ENCODE measurements at places on chromosomes 12 and 14.

DNA sequence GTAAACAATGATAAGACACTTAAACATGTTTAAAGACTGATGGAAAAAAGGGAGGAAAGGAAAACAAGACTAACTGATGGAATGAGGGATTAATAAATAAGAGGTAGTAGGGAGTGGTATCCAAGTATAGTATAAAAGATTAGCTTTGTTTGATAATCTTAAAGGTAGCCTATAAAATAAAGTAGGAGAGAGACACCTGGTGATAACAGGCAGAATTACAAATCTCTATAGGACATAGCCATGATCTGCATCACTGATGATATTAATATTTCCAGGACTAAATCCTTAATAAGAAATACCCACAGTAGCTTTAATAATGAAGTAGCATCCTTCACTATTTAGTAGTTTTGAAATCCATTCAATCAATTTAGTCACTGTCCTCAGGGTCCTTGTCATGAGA is 30.4 kb downstream of the DLGAP5 start:
- DNase-seq: no peak
- H3K4me3 ChIP-seq: no peak overlapping the region
- H3K27me3 ChIP-seq: no peaks in the 10 kb centered on the region
- H3K36me3 ChIP-seq: no peaks in the 10 kb centered on the region
- no peaks in the 10 kb centered on the region for H3K4me1 ChIP-seq
- no peak overlapping the region for H3K27ac ChIP-seq

GRCh38 chr14:26709019-26709418 is 111.2 kb upstream of the NOVA1 start:
- H3K4me3 ChIP-seq: no peak overlapping the region
- no peak overlapping the region for H3K27ac ChIP-seq
- H3K36me3 ChIP-seq: no peaks in the 10 kb centered on the region
- no peaks in the 10 kb centered on the region for H3K27me3 ChIP-seq
- DNase-seq: no peak

- no peaks in the 10 kb centered on the region for H3K27me3 ChIP-seq
- H3K4me1 ChIP-seq: peaks cover 34% of the 10 kb centered on the region
- no peak for DNase-seq
- H3K4me3 ChIP-seq: no peak overlapping the region
- no peaks in the 10 kb centered on the region for H3K36me3 ChIP-seq
Measured at GRCh38 chr12:27193854-27194544, 50.1 kb upstream of the STK38L start.

GRCh38 chr14:30499358-30499757 is 59.6 kb upstream of the G2E3 start:
- H3K27ac ChIP-seq: no peak overlapping the region
- no peaks in the 10 kb centered on the region for H3K4me1 ChIP-seq
- DNase-seq: no peak

DNA sequence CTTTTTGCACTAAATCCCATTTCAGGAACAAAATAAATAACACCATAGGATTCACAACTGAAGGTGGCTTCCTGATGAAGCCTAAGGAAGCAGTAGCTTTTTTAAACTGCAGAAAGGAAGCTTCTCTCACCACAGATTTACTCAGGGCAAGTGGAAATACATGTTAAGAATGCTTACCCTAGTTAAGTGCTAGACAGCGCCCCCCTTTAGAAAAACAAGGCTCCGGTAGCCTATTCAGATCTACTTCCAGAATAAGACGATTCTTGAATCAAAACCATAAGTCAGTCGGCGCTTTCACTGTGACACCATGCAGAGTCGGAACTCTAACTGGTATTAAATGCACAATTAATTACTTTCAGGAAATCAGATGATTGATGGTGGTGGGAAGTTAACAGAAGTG is 41.9 kb downstream of the E2F7 start:
- H3K27ac ChIP-seq: no peak overlapping the region
- no peaks in the 10 kb centered on the region for H3K27me3 ChIP-seq
- no peak overlapping the region for H3K4me3 ChIP-seq
- no peaks in the 10 kb centered on the region for H3K36me3 ChIP-seq
- DNase-seq: no peak
- H3K4me1 ChIP-seq: no peaks in the 10 kb centered on the region

- DNase-seq: no peak
- no peaks in the 10 kb centered on the region for H3K27me3 ChIP-seq
- no peak overlapping the region for H3K27ac ChIP-seq
- no peaks in the 10 kb centered on the region for H3K4me1 ChIP-seq
- no peak overlapping the region for H3K4me3 ChIP-seq
- H3K36me3 ChIP-seq: peaks cover 78% of the 10 kb centered on the region
Measured at GRCh38 chr12:108530161-108530560, 15.1 kb downstream of the FICD start.

GRCh38 chr12:63918800-63919300 is 74.3 kb downstream of the SRGAP1 start:
- H3K27me3 ChIP-seq: no peaks in the 10 kb centered on the region
- H3K4me3 ChIP-seq: no peak overlapping the region
- peaks cover 58% of the 10 kb centered on the region for H3K4me1 ChIP-seq
- no peak for DNase-seq
- H3K36me3 ChIP-seq: no peaks in the 10 kb centered on the region

- H3K4me1 ChIP-seq: peaks cover 9% of the 10 kb centered on the region
- no peaks in the 10 kb centered on the region for H3K27me3 ChIP-seq
- no peak overlapping the region for H3K27ac ChIP-seq
- no peak for DNase-seq
Measured at GRCh38 chr14:67977434-67978034, 158.0 kb downstream of the RAD51B start.

GRCh38 chr12:678747-679712 is 15.8 kb upstream of the NINJ2 start:
- no peak overlapping the region for H3K27ac ChIP-seq
- no peaks in the 10 kb centered on the region for H3K27me3 ChIP-seq
- H3K4me1 ChIP-seq: no peaks in the 10 kb centered on the region
- H3K4me3 ChIP-seq: no peak overlapping the region
- no peak for DNase-seq

DNA sequence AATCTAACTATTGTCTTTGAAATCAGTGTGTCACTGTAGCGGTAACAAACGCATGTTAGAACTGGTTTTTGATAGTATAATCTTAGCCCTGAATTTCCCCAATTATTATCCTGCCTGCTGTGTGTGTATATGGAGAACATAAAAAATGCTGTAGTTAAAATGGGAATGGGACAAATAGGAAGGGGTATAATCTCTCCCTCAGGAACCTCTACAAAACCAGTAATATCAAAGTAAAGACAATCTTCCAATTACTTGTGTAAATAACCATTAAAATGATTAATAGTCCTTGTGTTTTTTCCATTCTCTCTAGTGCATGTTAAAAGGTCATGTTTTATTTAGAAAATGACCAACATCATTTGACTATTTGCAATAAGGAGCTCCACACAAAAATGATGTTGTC is 200.1 kb upstream of the TMTC1 start:
- H3K36me3 ChIP-seq: no peaks in the 10 kb centered on the region
- peaks cover 10% of the 10 kb centered on the region for H3K4me1 ChIP-seq
- no peaks in the 10 kb centered on the region for H3K27me3 ChIP-seq
- no peak overlapping the region for H3K4me3 ChIP-seq
- DNase-seq: no peak
- no peak overlapping the region for H3K27ac ChIP-seq

GRCh38 chr14:52327374-52328226 is 13.5 kb downstream of the PTGER2 start:
- no peak overlapping the region for H3K27ac ChIP-seq
- no peak overlapping the region for H3K4me3 ChIP-seq
- no peaks in the 10 kb centered on the region for H3K4me1 ChIP-seq

DNA sequence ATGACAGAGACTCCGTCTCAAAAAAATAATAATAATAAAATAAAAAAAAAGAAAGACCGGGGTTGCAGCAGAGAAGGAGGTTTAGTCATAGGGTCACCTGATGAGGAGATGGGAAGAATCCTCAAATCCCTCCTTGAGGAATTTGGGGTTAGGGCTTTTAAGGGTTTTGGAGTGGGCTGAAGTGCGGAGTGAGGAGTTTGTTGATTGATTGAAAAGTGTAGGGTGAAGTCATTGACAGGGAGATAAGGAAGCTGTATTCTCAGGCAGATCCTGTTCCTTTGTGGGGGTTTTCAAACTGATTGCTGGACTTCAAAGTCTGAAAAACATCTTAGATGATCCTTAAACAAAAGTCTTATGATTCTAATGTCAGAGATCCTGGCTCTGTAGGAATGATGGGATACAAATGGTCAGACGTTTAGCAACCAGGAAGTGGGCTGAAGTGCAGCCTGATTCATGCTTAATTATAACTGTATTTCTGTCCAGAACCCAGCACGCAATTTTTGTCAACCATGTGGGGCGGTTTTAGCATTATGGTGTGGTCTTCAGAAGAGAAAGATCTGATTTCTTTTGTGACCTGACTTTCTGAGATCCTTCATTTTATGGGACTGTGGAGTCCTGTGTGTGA is 16.0 kb downstream of the FNTB start:
- H3K27ac ChIP-seq: no peak overlapping the region
- DNase-seq: no peak
- H3K36me3 ChIP-seq: no peaks in the 10 kb centered on the region
- H3K4me3 ChIP-seq: no peak overlapping the region
- no peaks in the 10 kb centered on the region for H3K27me3 ChIP-seq

GRCh38 chr14:99918781-99919180 is 125.6 kb downstream of the EML1 start:
- H3K27ac ChIP-seq: no peak overlapping the region
- H3K27me3 ChIP-seq: no peaks in the 10 kb centered on the region
- no peaks in the 10 kb centered on the region for H3K36me3 ChIP-seq
- no peaks in the 10 kb centered on the region for H3K4me1 ChIP-seq
- no peak for DNase-seq

- no peaks in the 10 kb centered on the region for H3K36me3 ChIP-seq
- H3K27me3 ChIP-seq: no peaks in the 10 kb centered on the region
- no peak overlapping the region for H3K4me3 ChIP-seq
Measured at GRCh38 chr12:48420039-48420775, 52.2 kb upstream of the ANP32D start.

GRCh38 chr14:94857950-94858349 is 88.0 kb upstream of the GSC start:
- no peak overlapping the region for H3K4me3 ChIP-seq
- H3K36me3 ChIP-seq: no peaks in the 10 kb centered on the region
- DNase-seq: no peak
- H3K27ac ChIP-seq: no peak overlapping the region
- H3K27me3 ChIP-seq: no peaks in the 10 kb centered on the region

GRCh38 chr12:108629151-108629550 is 4.5 kb downstream of the SELPLG start:
- no peak for DNase-seq
- H3K36me3 ChIP-seq: no peaks in the 10 kb centered on the region
- H3K27ac ChIP-seq: peak overlapping the region; percentile 21
- H3K4me3 ChIP-seq: no peak overlapping the region
- H3K4me1 ChIP-seq: peaks cover 27% of the 10 kb centered on the region
- no peaks in the 10 kb centered on the region for H3K27me3 ChIP-seq

DNA sequence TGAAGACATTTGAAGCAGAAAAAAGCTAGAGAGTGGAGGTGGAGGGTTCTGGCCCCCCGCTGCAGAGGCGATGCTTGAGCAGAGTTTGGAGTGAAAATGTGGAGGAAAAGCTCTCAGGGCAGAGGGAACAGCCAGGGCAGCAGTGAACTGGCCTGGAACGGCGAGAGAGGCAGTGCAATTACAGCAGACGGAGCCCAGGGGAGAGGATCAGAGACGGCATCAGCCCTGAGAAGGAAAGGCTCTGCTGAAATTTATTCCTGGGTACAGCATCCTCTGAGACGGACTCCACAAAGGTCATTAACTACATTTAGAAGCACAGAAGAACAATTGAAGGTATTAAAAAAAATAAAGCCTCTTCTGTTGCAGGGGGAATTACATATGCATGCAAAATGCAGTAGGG is 14.2 kb downstream of the STON2 start:
- H3K4me3 ChIP-seq: no peak overlapping the region
- H3K27ac ChIP-seq: no peak overlapping the region
- H3K27me3 ChIP-seq: no peaks in the 10 kb centered on the region
- no peaks in the 10 kb centered on the region for H3K36me3 ChIP-seq

GRCh38 chr14:94113490-94113889 is 3.0 kb downstream of the IFI27 start:
- H3K4me1 ChIP-seq: peaks cover 60% of the 10 kb centered on the region
- H3K36me3 ChIP-seq: no peaks in the 10 kb centered on the region
- no peak overlapping the region for H3K4me3 ChIP-seq
- peak overlapping the region; percentile 77 for H3K27ac ChIP-seq

DNA sequence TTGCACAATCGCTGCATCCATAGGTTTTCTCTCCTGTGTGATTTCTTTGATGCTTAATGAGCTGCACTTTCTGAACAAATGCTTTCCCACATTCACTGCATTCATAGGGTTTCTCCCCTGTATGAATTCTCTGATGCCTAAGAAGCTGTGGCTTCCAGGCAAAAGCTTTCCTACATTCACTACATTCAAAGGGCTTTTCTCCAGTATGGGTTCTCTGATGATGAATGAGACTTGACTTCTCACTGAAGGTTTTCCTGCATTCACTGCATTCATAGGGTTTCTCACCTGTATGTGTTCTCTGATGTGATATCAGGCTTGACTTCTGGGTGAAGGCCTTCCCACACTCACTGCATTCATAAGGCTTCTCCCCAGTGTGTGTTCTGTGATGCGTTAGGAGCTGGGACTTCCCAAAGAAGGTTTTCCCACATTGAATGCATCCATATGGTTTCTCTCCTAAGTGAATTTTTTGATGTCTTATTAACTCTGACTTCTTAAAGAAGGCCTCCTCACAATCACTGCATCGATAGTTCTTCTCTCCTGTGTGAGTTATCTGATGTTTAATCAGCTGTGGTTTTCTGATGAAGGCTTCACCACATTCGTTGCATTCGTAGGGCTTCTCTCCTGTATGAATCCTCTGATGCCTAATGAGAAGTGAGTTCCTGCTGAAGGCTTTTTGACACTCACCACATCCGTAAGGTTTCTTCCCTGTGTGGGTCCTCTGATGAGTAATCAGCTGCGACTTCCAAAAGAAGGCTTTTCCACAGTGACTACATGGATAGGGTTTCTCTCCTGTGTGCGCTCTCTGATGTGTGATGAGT is 30.3 kb downstream of the ZNF605 start:
- H3K4me3 ChIP-seq: no peak overlapping the region
- DNase-seq: no peak
- no peaks in the 10 kb centered on the region for H3K4me1 ChIP-seq
- H3K36me3 ChIP-seq: peaks cover 54% of the 10 kb centered on the region
- no peak overlapping the region for H3K27ac ChIP-seq

GRCh38 chr12:70576341-70577282 is 60.6 kb downstream of the PTPRB start:
- no peak for DNase-seq
- H3K36me3 ChIP-seq: no peaks in the 10 kb centered on the region
- no peak overlapping the region for H3K27ac ChIP-seq
- H3K4me3 ChIP-seq: no peak overlapping the region

Data from vagina (tissue), 2 donors.